Naive thymus-derived CD8-positive, alpha-beta T cell (primary cell): ENCODE measurements at places on chromosomes 11 and 22.

- no peak for DNase-seq
- H3K27ac ChIP-seq, result peak overlapping the region; percentile 44
- H3K36me3 ChIP-seq, result no peaks in the 10 kb centered on the region
- peak overlapping the region; percentile 87 for H3K4me3 ChIP-seq
- H3K4me1 ChIP-seq, result peaks cover 24% of the 10 kb centered on the region
Measured at GRCh38 chr11:117816151-117816741, 8.3 kb downstream of the FXYD2 start.

- H3K36me3 ChIP-seq, result no peaks in the 10 kb centered on the region
- DNase-seq, result no peak
- H3K27ac ChIP-seq, result peak overlapping the region; percentile 77
- H3K4me3 ChIP-seq, result peak overlapping the region; percentile 9
- no peaks in the 10 kb centered on the region for H3K27me3 ChIP-seq
- peaks cover 67% of the 10 kb centered on the region for H3K4me1 ChIP-seq
Measured at GRCh38 chr22:28791841-28792490, 8.4 kb downstream of the XBP1 start.

GRCh38 chr22:47276450-47276820, 514.0 kb downstream of the TBC1D22A start:
- no peaks in the 10 kb centered on the region for H3K36me3 ChIP-seq
- no peak overlapping the region for H3K4me3 ChIP-seq
- H3K27ac ChIP-seq, result no peak overlapping the region

DNA sequence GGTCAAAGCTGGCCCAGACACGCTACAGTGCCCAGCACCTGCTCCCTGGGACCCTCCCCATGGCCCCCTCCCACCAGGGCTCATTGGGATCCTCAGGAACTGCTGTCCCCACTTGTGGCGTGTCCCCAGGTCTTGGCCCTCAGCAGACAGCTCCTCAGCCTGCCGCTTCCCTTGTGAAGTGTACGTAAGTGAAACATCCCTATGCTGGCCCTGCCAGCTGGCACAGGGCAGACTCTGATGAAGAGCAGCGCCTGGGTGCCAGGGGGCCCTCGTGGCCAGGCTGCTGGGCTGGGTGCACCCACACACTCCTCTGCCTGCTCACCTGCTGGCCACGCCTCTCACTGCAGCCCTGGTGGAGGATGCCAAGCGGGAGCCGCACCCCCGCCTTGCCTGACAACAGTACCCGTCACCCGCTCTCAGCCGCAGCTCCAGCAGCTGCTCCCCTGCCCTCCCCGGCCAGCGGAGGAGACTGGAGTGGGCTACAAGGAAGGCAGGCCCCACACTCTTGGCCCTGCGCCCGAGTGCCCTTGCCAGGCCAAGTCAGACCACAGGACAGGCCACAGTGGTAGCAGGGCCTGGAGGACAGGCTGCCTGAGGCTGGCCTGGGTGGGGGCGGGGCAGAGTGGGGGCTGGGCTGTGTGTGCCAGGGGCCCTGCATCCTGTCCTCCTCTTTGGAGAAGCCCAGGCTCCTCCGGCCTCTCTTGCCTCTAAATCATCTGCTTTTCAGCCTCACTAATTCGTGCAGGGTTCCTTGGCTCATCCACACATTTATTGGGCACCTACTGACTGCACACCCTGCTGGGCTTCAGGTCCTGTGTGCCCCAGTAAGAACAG, 39.5 kb downstream of the IGF2 start:
- H3K27ac ChIP-seq, result no peak overlapping the region
- H3K4me3 ChIP-seq, result no peak overlapping the region
- no peaks in the 10 kb centered on the region for H3K4me1 ChIP-seq
- H3K27me3 ChIP-seq, result peaks cover 8% of the 10 kb centered on the region
- H3K36me3 ChIP-seq, result no peaks in the 10 kb centered on the region

- no peaks in the 10 kb centered on the region for H3K27me3 ChIP-seq
- H3K27ac ChIP-seq, result no peak overlapping the region
- DNase-seq, result no peak
- peaks cover 19% of the 10 kb centered on the region for H3K4me1 ChIP-seq
- H3K36me3 ChIP-seq, result no peaks in the 10 kb centered on the region
Measured at GRCh38 chr11:75495749-75496304, 29.9 kb downstream of the GDPD5 start.

GRCh38 chr11:85627332-85627997, at the start of gene DLG2:
TSS of gene DLG2 (minus strand) at chr11:85627344.
- peaks cover 50% of the 10 kb centered on the region for H3K4me1 ChIP-seq
- peak within 1 kb of the TSS; percentile 98 for H3K4me3 ChIP-seq
- DNase-seq, result no peak
- H3K27ac ChIP-seq, result peak within 1 kb of the TSS; percentile 94
- peaks cover 3% of the 10 kb centered on the region for H3K36me3 ChIP-seq
- no peaks in the 10 kb centered on the region for H3K27me3 ChIP-seq

GRCh38 chr11:104761511-104761910, 136.7 kb downstream of the CASP12 start:
- no peak overlapping the region for H3K4me3 ChIP-seq
- peaks cover 15% of the 10 kb centered on the region for H3K36me3 ChIP-seq
- DNase-seq, result no peak

DNA sequence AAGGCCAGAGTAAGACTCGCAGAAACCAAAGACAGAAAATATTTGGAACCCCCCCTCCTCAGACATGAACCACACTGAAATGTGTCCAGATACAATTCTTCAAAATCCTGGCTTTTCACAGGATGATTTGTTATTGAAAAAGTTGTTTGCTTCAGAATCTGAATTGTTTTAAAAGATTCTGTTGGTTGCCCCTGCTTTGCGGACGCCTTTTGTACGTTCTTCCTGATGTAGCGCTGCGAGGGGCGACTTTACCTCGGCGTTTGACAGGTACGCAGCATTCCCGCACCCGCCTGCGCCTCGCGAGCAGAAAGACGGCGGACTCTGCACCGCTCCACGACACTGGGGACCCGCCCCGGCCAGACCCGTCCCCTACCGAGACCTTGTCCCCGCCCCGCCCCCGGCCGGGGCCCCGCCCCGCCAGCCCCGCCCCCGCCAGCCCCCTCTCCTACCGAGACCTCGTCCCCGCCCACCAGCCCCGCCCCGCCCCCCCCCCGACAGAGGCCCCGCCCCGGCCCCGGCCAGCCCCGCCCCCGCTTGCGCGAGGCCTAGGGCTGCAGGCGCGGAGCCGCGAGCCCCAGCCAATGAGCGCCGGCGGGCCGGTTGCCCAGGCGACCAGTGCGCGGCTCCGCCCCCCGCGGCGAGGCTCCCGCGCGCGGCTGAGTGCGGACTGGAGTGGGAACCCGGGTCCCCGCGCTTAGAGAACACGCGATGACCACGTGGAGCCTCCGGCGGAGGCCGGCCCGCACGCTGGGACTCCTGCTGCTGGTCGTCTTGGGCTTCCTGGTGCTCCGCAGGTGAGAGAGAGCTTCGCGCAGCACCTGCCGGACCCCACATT, at the start of gene GLB1L2:
Gene GLB1L2, plus strand, starts transcription at position 635 of the 835 bp plus-strand sequence. Its CDS starts 74 bp downstream, at position 709.
- no peak within 1 kb of the TSS for H3K27ac ChIP-seq
- H3K4me3 ChIP-seq, result peak within 1 kb of the TSS; percentile 89
- H3K27me3 ChIP-seq, result peaks cover 24% of the 10 kb centered on the region
- DNase-seq, result peak; percentile 75
- H3K36me3 ChIP-seq, result no peaks in the 10 kb centered on the region

DNA sequence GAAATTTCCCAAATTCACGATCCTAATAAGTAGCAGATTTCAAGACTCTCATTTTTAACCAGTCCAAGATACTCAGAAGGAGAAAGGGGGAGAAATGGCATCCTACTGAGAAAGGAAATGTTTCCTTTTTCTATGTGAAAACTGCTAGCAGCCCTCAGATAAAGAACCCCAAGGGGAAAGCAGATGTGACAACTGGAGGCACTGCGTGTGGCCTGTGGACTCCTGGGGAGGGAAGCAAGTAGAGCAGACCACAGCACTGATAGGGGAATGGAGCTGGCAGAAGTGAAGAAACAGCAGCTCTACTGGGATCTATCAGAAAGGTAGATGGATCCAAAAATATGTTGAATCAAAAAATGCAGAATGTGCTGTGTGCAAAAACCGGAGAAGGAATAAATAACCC, 239.7 kb upstream of the API5 start:
- DNase-seq, result no peak
- H3K27ac ChIP-seq, result no peak overlapping the region
- no peak overlapping the region for H3K4me3 ChIP-seq

GRCh38 chr22:44231233-44231632, 50.5 kb downstream of the PARVG start:
- no peaks in the 10 kb centered on the region for H3K4me1 ChIP-seq
- H3K36me3 ChIP-seq, result peaks cover 6% of the 10 kb centered on the region
- no peak for DNase-seq
- H3K27me3 ChIP-seq, result peaks cover 4% of the 10 kb centered on the region
- no peak overlapping the region for H3K4me3 ChIP-seq

- no peak overlapping the region for H3K4me3 ChIP-seq
- H3K27ac ChIP-seq, result no peak overlapping the region
- no peak for DNase-seq
- no peaks in the 10 kb centered on the region for H3K27me3 ChIP-seq
Measured at GRCh38 chr11:114129142-114129541, 69.6 kb downstream of the ZBTB16 start.

GRCh38 chr11:124674168-124674517, 439 bp downstream of the SPA17 start:
- peaks cover 2% of the 10 kb centered on the region for H3K36me3 ChIP-seq
- H3K27ac ChIP-seq, result no peak overlapping the region
- peak overlapping the region; percentile 91 for H3K4me3 ChIP-seq
- no peaks in the 10 kb centered on the region for H3K27me3 ChIP-seq
- peaks cover 27% of the 10 kb centered on the region for H3K4me1 ChIP-seq

GRCh38 chr11:44566952-44567875, 1.8 kb downstream of the CD82 start:
- H3K4me1 ChIP-seq, result peaks cover 28% of the 10 kb centered on the region
- no peaks in the 10 kb centered on the region for H3K27me3 ChIP-seq
- H3K27ac ChIP-seq, result peak overlapping the region; percentile 57
- H3K4me3 ChIP-seq, result peak overlapping the region; percentile 89

DNA sequence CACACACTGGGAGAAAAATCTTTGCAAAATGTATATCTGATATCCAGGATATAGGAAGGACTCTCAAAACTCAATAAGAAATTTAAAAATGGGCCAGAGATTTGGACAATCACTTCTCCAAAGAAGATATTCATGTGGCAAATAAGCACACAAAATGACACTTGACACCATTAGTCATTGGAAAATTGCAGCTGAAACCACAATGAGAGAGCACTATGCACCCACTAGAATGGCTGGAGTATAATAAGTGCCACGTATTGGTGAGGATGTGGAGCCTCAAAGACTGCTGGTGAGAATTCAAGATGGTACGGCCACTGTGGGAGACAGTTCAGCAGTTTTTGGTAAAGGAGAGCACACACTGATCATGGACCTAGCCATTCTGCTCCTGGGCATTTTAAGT, 12.8 kb upstream of the OSBPL5 start:
- no peaks in the 10 kb centered on the region for H3K4me1 ChIP-seq
- no peaks in the 10 kb centered on the region for H3K27me3 ChIP-seq
- no peak overlapping the region for H3K27ac ChIP-seq
- no peak overlapping the region for H3K4me3 ChIP-seq
- DNase-seq, result no peak

- H3K4me3 ChIP-seq, result no peak overlapping the region
- H3K27ac ChIP-seq, result no peak overlapping the region
- no peaks in the 10 kb centered on the region for H3K27me3 ChIP-seq
- DNase-seq, result no peak
- H3K36me3 ChIP-seq, result no peaks in the 10 kb centered on the region
Measured at GRCh38 chr11:50080256-50080655, 47.6 kb downstream of the OR4C45 start.

GRCh38 chr11:130876931-130877915, 39.1 kb downstream of the SNX19 start:
- DNase-seq, result no peak
- H3K36me3 ChIP-seq, result no peaks in the 10 kb centered on the region
- H3K27ac ChIP-seq, result no peak overlapping the region
- H3K27me3 ChIP-seq, result no peaks in the 10 kb centered on the region

- no peaks in the 10 kb centered on the region for H3K27me3 ChIP-seq
- no peak overlapping the region for H3K27ac ChIP-seq
- H3K4me1 ChIP-seq, result no peaks in the 10 kb centered on the region
- H3K4me3 ChIP-seq, result no peak overlapping the region
- DNase-seq, result no peak
Measured at GRCh38 chr11:133323354-133323753, 208.9 kb downstream of the OPCML start.

GRCh38 chr11:86805873-86806310, 5.5 kb downstream of the PRSS23 start:
- peaks cover 19% of the 10 kb centered on the region for H3K27me3 ChIP-seq
- H3K4me3 ChIP-seq, result no peak overlapping the region
- no peak overlapping the region for H3K27ac ChIP-seq
- no peaks in the 10 kb centered on the region for H3K36me3 ChIP-seq
- H3K4me1 ChIP-seq, result no peaks in the 10 kb centered on the region

DNA sequence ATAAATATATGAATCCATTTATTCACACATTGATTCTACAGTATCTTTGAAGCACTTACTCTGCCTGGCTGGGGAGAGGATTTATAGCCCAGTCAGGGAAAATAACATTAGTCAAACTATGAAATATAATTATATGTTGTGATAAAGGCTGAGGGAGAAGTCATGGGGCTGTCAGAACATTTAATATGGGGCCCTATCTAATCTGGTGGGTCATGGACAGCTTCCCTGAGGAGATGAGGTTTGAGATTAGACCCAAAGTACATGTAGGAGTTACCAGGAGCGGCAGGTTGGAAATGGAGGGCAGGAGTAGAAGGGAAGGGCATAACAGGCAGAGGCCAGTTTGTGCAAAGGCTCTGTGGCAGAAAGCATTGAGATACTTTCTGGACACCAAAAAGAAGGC, 86.2 kb downstream of the DEPDC5 start:
- H3K36me3 ChIP-seq, result peaks cover 5% of the 10 kb centered on the region
- H3K27ac ChIP-seq, result no peak overlapping the region
- H3K4me3 ChIP-seq, result no peak overlapping the region

DNA sequence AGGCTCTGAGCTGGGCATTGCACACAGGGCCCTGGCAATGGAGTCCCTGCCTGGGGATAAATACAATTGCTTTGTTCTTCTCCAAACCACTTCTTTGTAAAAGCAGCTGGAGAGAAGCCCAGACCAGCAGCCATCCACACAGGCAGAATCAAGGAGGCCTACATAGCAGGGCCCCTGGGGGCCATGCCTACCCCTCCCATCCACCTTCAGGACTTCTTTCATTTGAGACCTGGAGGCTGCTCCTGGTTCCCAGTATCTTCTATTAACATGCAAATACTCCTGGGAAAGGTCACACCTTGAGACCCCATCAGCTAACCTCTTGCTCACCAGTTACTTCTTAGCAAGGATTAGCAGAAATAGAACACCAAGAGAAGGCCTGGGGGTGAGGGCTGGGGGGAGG, 511.1 kb downstream of the SOX6 start:
- no peaks in the 10 kb centered on the region for H3K36me3 ChIP-seq
- DNase-seq, result no peak
- no peaks in the 10 kb centered on the region for H3K4me1 ChIP-seq
- no peak overlapping the region for H3K27ac ChIP-seq
- H3K27me3 ChIP-seq, result peaks cover 25% of the 10 kb centered on the region
- H3K4me3 ChIP-seq, result no peak overlapping the region

- no peak overlapping the region for H3K4me3 ChIP-seq
- H3K27me3 ChIP-seq, result peaks cover 10% of the 10 kb centered on the region
- no peak overlapping the region for H3K27ac ChIP-seq
- H3K4me1 ChIP-seq, result no peaks in the 10 kb centered on the region
- no peak for DNase-seq
- H3K36me3 ChIP-seq, result no peaks in the 10 kb centered on the region
Measured at GRCh38 chr11:117715801-117716200, 81.2 kb downstream of the DSCAML1 start.

- H3K4me3 ChIP-seq, result no peak overlapping the region
- H3K27ac ChIP-seq, result no peak overlapping the region
- no peak for DNase-seq
- H3K36me3 ChIP-seq, result no peaks in the 10 kb centered on the region
- no peaks in the 10 kb centered on the region for H3K4me1 ChIP-seq
Measured at GRCh38 chr11:131888230-131888855, 517.9 kb downstream of the NTM start.

GRCh38 chr22:18031695-18032454, 7.5 kb upstream of the MICAL3 start:
- DNase-seq, result no peak
- no peak overlapping the region for H3K27ac ChIP-seq
- H3K36me3 ChIP-seq, result no peaks in the 10 kb centered on the region
- H3K4me3 ChIP-seq, result no peak overlapping the region
